EL (cell line): ENCODE measurements at places on chromosomes 13 and 19.

- DNase-seq: no peak
Observed at GRCh38 chr13:33138441-33138840, 122.2 kb downstream of the KL start.

DNA sequence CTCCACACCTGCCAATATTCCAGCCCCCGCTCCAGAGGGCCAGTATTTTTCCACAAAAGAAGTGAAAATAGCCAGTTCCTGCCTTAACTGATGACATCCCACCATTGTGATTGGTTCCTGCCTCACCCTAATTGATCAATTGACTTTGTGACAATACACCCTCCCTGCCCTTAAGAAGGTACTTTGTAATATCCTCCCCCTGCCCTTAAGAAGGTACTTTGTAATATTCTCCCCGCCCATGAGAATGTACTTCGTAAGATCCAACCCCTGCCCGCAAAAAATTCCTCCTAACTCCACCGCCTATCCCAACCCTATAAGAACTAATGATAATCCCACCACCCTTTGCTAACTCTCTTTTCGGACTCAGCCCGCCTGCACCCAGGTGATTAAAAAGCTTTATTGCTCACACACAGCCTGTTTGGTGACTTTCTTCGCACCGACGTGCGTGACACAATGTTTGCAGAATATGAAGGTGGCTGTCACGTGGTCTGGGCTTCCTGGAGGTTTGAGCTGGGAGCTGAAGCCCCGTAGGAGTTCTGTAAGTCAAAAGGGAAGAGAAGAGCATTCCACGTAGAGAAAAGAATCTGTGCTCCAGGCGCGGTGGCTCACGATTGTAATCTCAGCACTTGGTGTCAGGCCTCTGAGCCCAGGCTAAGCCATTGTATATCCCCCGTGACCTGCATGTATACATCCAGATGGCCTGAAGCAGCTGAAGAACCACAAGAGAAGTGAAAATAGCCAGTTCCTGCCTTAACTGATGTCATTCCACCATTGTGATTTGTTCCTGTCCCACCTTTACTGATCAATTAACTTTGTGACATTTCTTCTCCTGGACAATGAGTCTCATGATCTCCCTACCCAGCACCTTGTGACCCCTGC, 6.2 kb upstream of the FUT3 start:
- DNase-seq: no peak

GRCh38 chr19:6465006-6465405, 935 bp downstream of the CRB3 start:
- DNase-seq: no peak

GRCh38 chr19:2487090-2487489, 11.2 kb downstream of the GADD45B start:
- no peak for DNase-seq

DNA sequence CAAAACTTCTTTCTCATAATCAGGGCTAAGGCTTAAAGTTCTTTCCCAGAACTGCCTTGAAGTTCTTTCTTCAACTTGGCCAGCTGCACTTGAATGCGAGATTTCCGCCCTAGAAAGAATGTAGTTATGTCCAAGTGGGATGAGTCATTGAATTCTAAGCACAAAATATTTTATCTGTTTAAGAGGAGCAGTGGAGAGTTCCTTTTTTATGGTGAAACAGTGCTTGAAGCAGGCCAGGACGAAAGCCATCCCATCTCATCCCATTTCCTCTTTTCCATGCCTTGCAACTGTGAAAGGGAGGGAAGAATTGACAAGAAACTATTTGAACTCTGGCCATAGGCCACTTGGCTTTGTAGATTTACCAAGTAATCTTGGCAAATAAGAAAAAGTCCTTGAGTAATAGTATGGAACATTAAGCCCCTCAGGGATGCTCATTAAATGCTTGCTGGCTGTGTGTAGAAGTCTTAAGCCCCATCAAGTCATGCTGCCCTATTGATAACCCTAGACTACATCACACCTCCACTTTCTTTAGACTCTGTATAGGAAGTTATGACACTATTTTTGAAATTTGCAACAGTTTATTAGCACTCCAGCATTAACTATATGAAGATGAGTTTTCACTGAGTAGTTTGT, 174.5 kb downstream of the KCTD12 start:
- peak; percentile 81 for DNase-seq

- peak; percentile 80 for DNase-seq
Observed at GRCh38 chr13:43284162-43284561, 260.8 kb downstream of the DNAJC15 start.

DNA sequence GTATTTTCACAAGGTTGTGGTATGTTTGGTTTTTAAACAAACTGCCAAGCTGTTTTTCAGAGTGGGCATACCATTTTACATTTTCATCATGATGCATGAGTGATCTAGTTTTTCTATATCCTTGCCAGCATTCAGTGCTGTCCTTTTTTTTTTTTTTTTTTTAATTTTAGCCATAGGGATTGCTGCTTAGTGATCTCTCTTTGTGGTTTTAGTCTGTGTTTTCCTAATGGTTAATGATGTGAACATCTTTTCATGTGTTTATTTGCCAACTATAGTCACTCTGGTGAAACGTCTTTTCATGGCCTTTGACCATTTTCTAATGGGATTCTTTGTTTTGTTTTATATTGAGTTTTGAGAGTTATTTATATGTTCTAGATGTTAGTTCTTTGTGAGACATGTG, 59.7 kb downstream of the SHISA2 start:
- DNase-seq: no peak

DNA sequence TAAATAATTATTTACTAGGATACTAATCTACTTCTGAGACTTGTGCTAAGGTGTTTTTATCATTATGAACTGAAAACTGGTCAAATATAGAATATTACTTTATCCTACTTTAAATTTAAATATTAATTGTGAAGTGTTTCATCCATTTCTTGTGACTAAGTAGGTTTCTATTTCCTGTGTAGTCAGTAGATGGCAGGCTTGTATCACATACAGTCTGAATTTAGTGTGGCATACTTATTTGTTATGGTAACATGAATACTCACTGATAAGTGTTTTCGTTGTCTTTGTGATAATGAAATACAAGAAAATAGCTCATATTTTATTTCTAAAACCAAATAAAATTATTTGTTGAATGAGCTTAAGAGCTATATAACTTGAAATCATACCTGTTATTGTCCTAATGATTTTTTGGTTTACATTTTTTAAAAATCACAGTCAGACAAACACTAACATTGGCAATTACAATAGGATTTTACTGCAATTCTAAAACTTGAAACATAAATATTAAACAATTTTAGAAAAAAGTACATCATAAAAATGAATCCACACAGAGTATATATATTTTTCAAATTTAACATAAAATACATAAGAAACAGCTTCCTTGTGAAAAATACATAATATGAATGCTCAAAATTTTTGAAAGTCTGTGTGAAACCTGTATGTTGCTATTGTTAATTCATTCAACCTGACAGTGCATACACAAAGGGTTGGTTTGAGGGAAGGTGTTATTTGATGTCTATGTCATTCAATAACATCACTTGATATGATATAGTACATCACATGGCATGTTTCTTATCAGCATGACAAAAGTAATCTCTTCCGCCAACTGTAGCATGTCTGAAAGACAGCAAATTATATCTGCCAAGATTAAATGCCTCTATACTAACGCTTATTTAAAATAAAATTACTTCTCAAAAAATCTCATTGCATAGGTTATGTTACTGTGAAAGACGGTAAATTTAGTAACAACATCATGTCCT, 904.8 kb upstream of the PCDH20 start:
- peak; percentile 7 for DNase-seq

DNA sequence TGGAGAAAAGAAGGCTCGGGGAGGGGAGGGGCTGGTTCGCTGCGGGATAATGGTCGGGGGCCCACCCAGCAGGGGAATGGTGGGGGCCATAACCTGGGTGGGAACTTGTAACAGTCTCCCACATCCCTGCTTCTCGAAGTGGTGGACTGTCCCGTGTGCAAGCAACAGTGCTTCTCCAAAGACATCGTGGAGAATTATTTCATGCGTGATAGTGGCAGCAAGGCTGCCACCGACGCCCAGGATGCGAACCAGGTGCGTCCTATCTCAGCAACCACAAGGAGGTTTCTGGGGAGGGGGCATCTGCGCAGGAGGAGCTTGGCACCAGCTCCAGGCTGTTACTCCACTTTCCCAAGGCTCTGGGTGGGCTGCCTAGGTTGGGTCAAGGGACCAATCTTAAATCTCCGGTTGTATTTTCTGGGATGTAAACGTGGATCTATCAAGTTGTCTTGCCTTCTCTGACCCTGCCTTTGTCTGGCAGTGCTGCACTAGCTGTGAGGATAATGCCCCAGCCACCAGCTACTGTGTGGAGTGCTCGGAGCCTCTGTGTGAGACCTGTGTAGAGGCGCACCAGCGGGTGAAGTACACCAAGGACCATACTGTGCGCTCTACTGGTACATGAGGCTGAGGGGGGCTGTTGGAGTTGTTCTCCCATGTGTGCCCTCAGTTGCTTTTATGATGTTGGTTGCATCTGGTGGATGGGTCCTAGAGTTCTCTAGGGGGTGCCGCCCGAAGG, 1.6 kb downstream of the TRIM28 start:
- no peak for DNase-seq

GRCh38 chr19:49333811-49334288, 1.4 kb upstream of the CD37 start:
- DNase-seq: no peak

GRCh38 chr13:67278235-67278634, 48.1 kb upstream of the PCDH9 start:
- DNase-seq: peak; percentile 56

DNA sequence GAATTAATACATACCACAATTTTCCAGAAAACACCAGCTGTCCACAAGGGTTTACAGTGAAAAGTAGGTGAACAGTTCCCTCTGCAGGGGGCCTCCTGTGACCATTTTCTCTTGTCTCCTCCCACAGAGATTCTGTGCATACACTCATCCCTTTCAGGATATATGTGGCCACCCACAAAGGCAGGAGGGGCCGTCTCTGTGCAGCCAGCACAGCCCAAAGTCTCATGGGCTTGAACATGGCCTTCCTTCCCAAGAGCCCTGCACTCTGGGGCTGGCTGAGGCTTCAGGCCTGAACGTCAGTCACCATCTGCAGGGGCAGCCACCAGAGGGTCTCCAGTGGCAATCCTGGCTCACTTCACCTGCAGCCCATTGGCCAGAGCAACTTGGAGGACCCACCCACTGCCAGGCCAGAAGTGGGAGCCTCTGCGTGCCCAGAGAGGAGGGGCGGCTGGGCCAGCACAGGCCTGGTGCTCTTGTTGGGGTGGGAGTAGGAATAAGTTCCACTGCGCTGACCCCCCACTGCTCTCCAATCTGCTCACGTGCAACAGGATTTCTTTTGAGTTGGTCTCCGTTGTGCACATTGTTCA, 25.1 kb downstream of the TMEM161A start:
- DNase-seq: peak; percentile 51

DNA sequence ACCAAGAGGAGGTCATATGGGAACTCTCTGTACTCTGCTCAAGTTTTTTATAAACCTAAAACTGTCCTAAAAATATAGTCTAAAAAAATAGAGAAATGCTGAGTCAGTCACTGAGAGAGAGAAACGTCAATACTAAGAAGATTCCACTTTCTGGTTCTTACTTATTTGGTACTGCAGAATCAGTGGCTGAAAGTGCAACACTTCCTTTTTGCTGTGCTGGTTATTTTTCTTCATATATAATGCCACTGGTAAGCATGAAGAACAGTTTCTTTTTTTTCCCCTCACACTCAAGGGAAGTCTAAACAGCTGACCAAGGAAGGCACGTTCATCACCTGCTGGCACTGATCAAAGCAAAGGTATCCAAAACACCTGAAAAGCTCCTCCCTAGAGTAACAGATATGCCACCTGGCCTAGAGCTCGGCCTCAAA, 44.3 kb upstream of the N4BP2L1 start:
- DNase-seq: no peak

DNA sequence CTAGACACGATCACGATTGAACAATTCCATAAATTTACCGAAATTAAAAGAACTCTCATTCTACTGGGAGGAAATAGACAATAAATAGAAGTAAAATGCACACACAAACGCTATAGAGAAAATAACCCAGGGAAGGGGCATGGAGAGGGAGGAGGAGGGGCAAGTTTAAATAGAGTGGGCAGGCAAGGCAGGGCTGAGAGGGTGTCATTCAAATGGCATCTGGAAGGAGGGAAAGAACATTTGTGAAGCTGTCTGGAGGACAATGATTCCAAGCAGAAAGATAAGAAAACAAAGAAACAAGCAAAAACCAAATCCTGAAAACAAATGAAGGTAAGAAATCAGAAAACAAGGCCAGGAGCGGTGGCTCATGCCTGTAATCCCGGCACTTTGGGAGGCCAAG, 45.6 kb upstream of the GTF2F2 start:
- no peak for DNase-seq
